Fibroblast of lung (primary cell): ENCODE measurements at places on chromosomes 3 and 15. TPM values are rescaled to one million over a fixed set of nuclear protein-coding genes. Genes with fewer than 3 reads are reported as not detected.

- DNase-seq = no peak
Observed at GRCh38 chr3:156513619-156514018, 41.3 kb downstream of the SSR3 start.

GRCh38 chr3:72999951-73000350 is 3.3 kb downstream of the PPP4R2 start:
- DNase-seq = no peak

GRCh38 chr3:134597390-134597970 is 53.3 kb downstream of the KY start:
- DNase-seq = no peak

DNA sequence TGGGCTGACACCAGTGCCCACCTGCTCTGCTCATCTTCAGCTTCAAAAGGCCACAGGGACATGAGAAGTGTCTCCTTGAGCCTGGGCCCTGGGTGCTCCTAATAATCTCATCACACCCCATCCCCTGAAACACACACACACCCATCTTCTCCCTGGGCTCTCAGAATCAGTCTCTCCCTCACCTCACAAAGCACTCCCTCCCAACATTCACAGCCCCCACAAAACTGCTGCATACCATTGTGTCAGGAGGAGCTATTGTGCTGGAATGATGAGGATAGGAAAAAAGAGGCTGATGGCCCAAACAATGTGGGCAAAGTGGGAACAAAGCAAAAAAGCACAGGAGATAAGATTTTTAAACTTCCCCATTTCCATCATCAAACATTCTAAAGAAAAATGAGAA is 16.8 kb downstream of the FOXP1 start:
- DNase-seq = no peak

- DNase-seq = peak; percentile 79
Observed at GRCh38 chr15:57667171-57667849, 39.2 kb upstream of the POLR2M start.

DNA sequence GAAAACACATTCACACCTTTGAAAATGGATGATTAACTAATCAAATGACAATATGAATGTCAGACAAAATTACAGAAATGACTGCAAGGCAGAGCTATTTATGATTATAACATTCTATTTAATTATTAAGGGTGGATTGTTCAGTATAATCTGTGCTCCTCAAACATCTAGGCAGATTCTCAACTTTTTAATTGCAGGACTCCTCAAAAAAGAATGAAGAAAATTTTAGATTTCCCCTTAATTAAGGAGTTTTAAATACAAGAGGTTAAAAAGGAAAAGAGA is 22.6 kb upstream of the CMC1 start:
- no peak for DNase-seq

GRCh38 chr3:131669600-131669999 is 166.8 kb upstream of the MRPL3 start:
- DNase-seq = no peak

- DNase-seq = no peak
Observed at GRCh38 chr3:157498371-157498770, 4.8 kb downstream of the VEPH1 start.

GRCh38 chr15:57387564-57388076 is 11.3 kb downstream of the CGNL1 start:
- DNase-seq = no peak

DNA sequence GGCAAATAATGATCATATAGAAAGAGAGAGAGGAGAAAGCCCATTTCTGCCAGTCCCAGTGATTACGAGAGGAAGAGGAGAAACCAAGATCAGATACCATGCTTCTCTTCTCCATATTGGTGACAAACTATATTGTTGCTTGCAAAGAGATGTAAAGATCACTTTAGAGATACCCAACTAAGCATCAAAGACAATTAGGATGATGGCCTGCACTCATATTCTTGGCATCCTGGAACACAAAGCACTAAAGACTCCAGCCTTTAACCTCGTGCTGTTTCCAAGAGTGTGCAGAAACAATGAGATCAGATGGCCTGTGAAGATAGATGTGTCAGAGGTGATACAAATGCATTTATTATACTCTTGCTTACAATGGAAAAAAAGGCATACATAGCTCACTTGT is 170.7 kb upstream of the TP63 start:
- no peak for DNase-seq

COL7A1 gene
- 15.9 and 36.7 TPM in 2 replicates for total RNA-seq

GOLGA8J gene
- total RNA-seq = under 0.01 TPM in 1 of 2 replicates, not detected in the other

RBPMS2 gene
- under 0.01 TPM in 1 of 2 replicates, not detected in the other for total RNA-seq

SLC12A1 gene
- not detected in 2 replicates for total RNA-seq

SEMA7A gene
- 2.3 and 5.6 TPM in 2 replicates for total RNA-seq

ADAMTS9 gene
- 1.8 and 2.1 TPM in 2 replicates for total RNA-seq

SMAD6 gene
- total RNA-seq = 8.7 and 8.9 TPM in 2 replicates

CHRNB4 gene
- total RNA-seq = not detected in 2 replicates
